HuH-7 (cell line): ENCODE measurements at places on chromosomes 4 and X.
A peak's percentile ranks its signal among the peaks of the same experiment; 100 is the strongest.

GRCh38 chrX:43657671-43658070 is 1.6 kb downstream of the MAOA start:
- no peak for DNase-seq

GRCh38 chr4:96827086-96827485 is 987.2 kb downstream of the PDHA2 start:
- DNase-seq: no peak

GRCh38 chr4:57490520-57491255 is 380.5 kb upstream of the IGFBP7 start:
- DNase-seq: no peak

DNA sequence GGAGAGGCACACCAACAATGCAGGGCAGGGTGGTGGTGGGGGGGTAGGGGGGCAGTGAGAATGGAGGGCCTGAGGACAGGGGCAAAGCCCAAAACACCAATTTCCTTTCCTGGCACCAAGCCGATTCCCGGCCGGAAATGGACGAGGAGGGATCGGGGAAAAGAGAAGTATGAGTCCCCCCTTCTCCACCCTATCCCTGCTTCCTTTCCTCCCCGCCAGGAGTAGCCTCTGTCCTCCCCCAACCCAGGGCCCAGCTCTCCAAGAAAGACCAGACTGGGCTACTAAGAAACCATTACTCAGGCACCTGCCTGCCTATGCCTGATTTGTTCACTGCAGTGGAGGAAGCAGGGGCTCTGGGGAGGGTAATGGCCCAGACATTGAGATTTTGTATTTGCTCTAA is 402 bp downstream of the CCDC120 start:
- DNase-seq: no peak

DNA sequence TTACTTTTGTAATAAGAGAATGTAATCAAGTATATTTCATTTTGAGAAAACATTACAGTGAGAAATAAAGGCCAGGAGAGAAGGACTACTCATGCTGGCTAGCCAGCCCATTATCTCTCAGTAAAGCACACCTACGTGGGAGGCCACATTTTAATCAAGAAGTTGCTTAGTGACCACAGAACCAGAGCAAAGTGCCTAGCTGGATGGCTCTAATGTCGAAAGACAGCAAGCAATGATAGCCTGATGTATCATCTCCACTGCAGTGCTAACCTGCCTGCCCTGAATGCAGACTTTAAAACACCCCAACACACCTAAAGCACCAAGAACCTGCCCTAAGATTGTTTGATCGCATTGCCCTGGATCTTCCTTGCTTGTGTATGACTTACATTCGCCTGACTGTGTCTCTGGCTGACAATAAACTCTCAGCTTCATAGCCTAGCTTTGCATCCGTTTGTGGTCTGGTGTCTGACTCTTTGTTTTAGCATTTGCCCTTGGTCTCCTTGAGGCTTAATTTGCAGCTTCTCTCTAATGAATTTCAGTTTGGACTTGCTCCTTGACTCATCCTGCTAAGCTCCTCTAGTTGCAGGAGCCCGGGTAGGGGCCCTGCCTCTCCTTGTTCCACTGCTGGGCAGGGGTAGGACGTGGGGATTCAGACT is 31.4 kb upstream of the SOWAHD start:
- no peak for DNase-seq

GRCh38 chr4:184457535-184458249 is 16.7 kb downstream of the IRF2 start:
- DNase-seq: no peak

GRCh38 chrX:81259020-81259713 is 57.3 kb downstream of the SH3BGRL start:
- DNase-seq: no peak

GRCh38 chr4:156939139-156939538 is 32.5 kb downstream of the PDGFC start:
- DNase-seq: no peak

DNA sequence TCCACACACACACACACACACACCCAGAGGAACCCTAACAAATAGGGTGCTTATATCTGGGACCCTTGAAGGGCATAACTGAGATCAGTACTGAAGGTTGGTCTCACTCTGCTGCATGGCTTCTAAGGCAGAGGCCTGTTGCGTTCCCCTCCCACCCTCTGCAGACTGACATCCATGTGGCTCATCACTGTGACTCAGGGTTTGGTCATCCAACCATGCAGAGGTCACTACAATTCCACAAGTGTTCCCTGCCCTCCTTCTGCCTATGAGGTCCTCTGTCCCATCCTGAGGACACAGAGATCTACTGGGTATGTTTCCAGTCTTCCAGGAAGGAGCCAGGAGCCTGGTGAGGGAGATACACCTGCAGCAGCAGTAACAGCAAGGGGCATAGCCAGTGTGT is 55.8 kb downstream of the XAGE2 start:
- DNase-seq: no peak

DNA sequence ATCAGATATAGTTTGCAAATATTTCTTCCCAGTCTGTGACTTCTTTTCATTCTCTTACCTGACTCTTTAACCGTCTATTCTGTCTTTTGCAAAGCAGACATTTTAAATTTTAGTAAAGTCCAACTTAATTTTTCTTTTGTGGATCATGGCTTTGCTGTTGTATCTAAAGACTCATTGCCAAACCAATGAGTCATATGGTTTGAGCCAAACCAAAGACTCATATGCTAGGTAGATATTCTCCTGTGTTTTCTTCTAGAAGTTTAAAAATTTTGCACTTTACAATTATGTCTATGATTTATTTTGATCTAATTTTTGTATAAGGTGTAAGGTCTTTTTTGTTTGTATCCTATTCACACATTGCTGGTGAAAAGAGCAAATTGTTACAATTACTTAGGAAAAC is 446.8 kb downstream of the ANKRD50 start:
- DNase-seq: no peak

- DNase-seq: no peak
Observed at GRCh38 chr4:53633608-53634007, 42.3 kb upstream of the LNX1 start.

DNA sequence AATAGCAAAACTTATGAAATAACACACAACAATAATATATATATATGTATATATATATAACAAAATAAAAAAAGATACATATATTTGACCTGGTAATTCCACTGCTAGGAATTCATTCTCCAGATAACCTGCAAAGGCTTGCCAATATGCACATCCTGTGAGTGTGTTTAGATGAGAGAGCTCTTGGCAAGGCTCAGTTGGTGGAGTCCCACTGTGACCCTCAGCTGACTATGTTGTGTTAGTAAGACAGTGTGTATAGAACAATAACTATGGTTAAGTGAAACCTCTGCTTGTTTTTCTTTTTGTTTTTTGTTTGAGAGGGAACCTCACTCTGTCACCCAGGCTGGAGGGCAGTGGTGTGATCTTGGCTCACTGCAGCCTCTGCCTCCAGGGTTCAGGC is 39.5 kb upstream of the RBMX start:
- no peak for DNase-seq

DNA sequence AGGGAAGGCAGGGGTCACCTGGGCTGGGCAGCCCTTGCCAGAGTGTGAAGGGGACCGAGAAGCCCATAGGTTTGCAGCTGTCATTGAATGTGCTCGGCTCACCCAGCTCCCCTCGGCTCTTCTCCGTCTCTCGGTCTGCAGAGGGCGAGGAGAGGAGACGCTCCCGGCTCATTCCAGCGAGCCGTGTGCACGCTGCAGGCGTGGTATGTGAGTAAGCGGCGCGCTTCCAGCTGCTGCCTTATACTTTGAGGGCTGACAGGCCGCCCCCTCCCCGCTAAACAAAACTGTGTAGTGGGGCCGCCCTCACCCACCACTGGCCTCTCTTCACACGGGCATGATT is 23.0 kb upstream of the BCORL1 start:
- DNase-seq: no peak

DNA sequence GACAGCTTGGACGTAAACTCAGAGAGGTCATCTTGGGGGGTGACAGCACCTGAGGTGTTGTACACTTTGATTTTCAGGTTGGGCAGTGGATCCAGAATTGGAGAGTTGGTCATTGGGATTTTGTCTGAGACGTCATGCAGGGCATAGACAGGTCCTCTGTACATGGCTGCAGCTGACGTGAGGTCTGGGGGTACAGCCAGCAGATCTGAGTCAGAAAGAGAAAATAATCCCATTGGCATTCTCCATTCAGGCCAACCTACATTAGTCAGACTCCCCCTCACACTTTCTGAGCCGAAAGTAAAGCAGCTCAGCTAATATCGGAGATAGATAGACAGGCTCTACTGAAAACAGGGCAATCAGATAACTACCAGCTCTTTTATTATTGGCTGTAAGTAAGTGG is 329.7 kb downstream of the UNC5C start:
- no peak for DNase-seq

- no peak for DNase-seq
Observed at GRCh38 chr4:167544391-167544790, 310.1 kb upstream of the SPOCK3 start.

GRCh38 chr4:52317981-52318380 is 266.9 kb downstream of the SPATA18 start:
- DNase-seq: no peak

GRCh38 chr4:165656399-165656798 is 216.6 kb upstream of the TLL1 start:
- no peak for DNase-seq

DNA sequence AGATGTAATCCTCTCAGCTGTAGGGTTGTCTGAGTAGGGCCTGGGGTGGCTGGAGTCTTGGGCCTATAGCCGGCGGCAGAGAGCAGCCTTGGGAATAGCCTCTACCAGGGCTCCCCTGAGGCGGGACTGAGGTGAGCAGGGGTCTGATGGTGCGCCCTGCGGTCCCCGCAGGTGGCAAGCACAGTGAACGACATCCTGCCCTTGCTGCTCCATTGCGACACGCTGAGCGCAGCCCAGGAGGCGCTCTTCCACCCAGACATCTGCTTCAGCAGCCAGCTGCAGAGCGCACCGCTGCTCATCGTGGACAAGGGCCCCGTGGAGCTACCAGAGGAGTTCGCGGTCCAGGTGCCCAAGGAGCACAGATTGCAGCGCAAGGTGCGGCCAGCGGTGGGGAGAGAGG is 317.0 kb downstream of the ADGRL3 start:
- peak; percentile 56 for DNase-seq

- no peak for DNase-seq
Observed at GRCh38 chrX:38304010-38304409, 23.3 kb downstream of the RPGR start.

DNA sequence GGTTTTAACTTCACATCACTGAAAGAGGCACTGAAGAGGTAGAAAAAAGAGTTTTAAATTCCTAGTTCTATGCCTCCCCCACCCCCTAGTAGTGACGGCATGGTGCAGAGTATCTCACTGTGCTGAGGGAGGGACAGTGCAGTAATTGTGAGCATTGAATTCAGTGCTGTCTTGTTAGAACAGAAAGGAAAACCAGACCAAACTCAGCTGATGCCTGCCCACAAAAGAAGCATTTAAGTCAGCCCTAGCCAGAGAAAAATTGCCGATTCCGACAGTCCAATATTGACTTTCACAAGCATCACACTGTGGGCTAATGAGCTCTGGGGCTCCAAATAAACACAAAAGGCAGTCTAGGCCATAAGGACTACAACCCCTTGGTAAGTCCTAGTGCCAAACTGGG is 417.7 kb downstream of the AR start:
- DNase-seq: no peak

- no peak for DNase-seq
Observed at GRCh38 chr4:67573193-67573592, 14.7 kb downstream of the STAP1 start.

- no peak for DNase-seq
Observed at GRCh38 chr4:88467392-88467791, 10.5 kb downstream of the HERC5 start.

- DNase-seq: no peak
Observed at GRCh38 chr4:104457308-104457981, 37.2 kb downstream of the CXXC4 start.

DNA sequence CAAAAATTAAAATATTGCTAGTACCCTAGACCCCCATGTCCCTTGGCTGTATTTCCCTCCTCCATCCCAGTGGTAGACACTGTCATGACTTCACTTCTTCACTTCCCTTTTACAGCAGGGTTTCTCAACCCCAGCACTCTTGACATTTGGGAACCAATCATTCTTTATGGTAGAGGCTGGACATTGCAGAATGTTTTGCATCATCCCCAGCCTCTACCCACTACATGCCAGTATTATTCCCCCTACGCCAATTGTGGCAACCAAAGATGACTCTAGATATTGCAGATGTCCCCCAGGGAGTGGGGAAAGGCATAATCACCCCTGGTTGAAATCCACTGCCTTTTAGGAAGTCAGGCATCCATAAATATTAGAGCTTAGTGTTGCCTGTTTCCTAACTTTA is 138.6 kb downstream of the AMELX start:
- no peak for DNase-seq

GRCh38 chr4:74790652-74791051 is 3.7 kb downstream of the BTC start:
- DNase-seq: no peak

GRCh38 chr4:113960684-113961321 is 18.6 kb downstream of the ARSJ start:
- DNase-seq: no peak

GRCh38 chrX:104281564-104281963 is 26.8 kb upstream of the ESX1 start:
- DNase-seq: no peak

GRCh38 chrX:110665223-110666002 is 130.2 kb downstream of the CHRDL1 start:
- DNase-seq: peak; percentile 30

GRCh38 chr4:127047930-127048329 is 584.8 kb upstream of the INTU start:
- DNase-seq: no peak

DNA sequence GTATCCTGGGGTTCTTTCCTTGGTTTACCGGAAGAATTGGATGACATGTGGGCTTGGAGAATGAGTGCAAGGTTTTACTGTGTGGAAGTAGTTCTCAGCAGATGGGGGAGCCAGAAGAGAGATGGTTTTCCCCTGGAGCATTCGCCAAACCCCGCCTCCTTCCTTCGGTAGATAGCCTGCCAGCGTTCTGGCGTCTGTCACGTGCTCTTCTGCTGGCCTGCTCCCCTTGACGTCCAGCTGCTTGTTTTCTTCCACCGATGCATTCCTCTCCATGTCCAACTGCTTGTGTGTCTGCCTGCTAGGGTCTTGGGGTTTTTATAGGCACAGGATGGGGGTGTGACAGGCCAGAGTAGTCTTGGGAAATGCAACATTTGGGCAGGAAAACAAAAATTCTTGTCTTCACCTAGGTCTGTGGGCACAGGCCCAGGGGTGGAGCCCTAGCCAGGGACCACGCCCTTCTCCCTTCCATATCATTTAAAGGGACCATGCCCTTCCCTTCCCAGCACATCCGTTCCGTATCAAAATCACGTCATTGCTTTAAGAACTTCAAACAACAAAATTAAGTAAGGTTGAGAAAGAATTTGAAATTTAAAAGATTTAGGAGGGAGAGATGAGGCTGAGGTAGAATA is 538.7 kb upstream of the SMIM31 start:
- no peak for DNase-seq

- DNase-seq: no peak
Observed at GRCh38 chr4:73894001-73894400, 24.8 kb downstream of the CXCL1 start.

DNA sequence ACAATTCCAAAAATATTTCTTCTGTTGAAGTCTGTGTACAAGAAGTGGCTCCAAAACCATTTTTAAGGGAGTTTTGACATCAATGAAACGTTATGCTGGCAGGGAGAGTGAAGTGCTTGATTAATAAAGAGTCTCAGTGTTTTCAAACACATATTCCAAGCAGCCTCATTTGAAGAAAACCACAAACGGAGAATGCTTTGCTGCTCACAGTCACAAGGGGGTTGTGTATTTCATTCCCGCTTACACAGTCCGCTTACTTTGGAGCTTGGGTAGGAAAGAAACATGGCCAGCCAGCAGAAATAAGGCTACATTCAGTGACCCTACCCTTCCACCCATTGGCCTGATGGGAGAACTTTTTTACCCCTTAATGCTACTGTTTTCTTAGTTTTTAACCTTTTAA is 586.2 kb downstream of the RAB28 start:
- no peak for DNase-seq
